ENCODE measurements at places on chromosomes 6 and 20.

DNA sequence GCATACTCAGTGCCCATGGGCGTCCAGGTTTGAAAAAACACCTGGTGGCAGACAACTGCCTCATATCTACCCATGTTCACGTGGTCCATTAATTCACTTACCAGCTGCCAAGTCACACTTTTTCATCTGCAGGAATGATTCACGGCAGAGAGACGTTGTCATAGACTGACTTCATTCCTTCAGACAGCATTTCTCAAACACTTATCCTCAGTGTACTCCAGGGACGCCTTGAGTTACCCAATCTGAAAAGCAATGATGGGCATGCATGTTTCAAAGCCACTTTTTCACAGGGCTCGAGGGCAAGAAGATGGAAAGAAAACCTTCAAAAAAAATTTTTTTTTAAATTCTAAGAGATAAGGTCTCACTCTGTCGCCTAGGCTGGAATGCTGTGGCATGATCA, 6.0 kb downstream of the MMP24OS start:
- peak; percentile 75 for DNase-seq

DNA sequence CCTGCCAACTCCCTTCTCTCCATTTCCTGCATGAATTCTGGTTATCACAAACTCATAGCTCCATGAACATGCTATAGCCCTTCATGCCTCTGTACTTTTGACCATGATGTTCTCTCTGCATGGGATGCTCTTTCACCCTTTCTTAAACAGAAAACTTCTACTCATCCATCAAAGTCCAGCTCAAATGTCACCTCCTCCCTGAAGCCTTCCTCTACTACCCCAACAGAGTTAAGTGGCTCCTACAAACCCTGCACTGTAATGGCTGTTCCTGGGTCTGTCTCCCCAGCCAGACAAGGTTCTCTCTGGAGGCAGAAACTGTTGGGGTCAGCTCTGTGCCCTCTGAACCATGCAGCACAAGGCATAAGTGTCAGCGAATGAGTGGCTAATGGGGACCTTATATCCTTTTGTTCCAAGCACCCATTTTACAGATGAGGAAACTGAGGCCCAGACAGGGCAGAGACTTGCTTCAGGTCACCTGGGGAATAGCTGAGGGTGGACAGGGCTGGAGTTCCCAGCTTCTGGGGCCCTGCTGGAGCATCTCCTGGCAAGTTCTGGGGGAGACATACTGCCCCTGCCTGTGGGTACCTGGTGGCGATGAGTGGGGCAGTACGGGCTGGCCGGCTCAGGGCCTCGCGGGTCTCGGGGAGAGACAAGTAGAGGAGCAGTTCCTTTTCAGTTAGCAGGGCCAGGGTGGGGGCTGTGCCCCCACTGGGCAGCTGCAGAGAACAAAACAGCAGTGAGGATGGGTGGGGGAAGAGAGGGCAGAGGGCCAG, 10.6 kb upstream of the CDK5RAP1 start:
- no peak for DNase-seq

GRCh38 chr6:109465772-109466171, 10.2 kb upstream of the MICAL1 start:
- DNase-seq: no peak

GRCh38 chr20:53940360-53940702, 130.1 kb downstream of the BCAS1 start:
- no peak for DNase-seq

GRCh38 chr6:118678866-118679265, 27.5 kb upstream of the CEP85L start:
- DNase-seq: no peak

DNA sequence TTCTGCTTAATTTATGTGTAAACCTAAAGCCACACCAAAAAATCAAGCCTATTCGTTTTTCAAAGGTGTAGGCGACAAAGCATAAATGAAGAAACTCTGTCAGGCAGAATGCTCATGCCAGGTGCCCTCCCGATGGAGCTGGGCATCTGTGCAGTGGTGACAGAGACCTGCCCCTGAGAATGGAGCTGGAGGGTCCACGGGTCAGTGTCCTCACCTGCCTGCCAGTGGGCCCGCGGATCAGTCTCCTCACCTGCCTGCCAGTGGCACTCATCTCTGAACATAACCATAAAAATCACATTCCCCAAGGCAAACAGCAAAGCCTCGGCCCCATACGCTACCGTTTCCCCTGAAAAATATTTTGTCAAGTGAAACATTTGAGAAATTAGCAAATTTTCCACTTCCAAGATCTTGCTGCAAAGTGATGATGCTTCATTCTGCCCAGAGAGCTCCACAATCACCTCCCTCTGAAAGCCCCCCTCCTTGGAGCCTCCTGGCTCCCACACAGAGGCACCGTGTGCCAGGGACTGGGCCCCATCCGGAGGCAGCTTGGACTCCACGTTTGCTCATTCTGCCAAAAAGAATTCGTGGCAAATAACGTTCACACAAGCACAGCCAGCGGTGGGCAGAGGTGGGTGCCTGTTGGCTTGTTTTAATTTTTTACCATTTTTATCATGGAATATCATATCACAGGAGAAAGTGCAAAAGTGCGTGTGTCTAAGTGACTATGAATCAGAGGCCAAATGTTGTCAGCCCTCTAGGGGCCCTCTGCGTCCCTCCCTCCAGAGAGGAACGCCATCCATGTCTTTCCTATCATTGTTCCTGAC, 88.8 kb downstream of the YTHDF1 start:
- DNase-seq: no peak

GRCh38 chr20:17797579-17797978, 97.8 kb downstream of the BANF2 start:
- no peak for DNase-seq

DNA sequence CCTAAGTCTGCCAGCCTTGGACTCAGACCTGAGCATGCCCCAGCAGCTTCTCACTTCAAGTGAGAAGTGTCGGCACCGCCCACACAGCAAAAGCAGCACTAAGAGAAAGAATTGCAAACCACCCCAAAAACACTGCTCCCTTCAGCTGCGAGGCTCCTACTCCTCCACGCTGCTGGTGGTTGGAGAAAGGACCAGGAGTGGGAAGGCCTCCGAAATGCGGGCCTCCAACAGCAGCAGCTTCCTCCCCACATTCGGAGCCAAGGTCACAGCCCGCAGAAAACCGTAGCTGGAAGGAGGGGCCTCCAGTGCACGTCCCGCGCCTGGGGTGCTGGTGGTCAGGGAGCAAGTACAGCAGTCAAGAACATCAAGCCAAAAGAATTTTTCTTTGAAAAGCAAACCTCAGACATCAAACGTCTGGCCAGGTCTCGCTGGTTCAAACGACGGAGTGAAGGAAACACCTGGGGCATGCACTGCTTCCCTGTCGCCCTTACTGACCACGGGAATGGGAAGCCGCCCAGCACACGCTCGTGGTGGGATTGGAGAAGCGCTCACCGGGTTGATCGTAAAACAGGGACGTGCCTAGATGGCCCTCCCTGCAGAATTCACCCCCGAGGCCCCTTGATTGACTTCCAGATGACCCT, 185.6 kb upstream of the CST7 start:
- no peak for DNase-seq

- no peak for DNase-seq
These were observed 43.8 kb downstream of the FUT9 start for GRCh38 chr6:96059586-96059985.

- DNase-seq: no peak
These were observed 17.4 kb upstream of the PBOV1 start for GRCh38 chr6:138235693-138236092.

DNA sequence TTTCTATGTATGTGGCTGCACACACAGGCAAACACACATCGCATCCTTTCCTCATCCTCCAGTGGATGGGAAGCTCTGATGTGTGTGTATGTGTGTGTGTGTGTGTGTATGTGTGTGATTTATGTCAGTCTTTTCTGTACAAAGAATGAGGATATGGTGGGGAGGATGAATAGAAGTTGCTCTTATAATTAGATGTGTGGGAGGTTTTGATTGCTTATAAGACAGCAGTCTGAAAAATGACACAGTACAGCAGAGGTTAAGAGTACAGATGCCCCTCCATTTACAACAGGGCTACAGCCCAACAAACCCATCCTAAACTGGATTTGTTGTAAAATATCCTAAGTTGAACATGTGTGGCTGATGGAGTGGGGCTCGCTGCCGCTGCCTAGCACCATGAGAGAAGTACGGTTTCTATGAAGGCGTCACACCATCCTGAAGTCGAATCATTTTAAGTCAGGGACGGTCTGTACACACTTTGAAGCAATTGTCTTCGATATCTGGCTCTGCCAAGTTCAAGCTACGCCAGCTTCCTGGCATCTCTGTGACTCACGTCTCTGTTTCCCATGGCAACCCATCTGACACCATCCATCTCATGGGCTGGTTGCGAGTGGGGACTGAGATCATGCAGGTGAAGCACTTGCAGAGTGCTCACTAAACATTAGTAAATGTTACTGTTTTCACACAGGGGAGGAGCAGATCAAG, 252.6 kb downstream of the MYLK4 start:
- DNase-seq: peak; percentile 25

DNA sequence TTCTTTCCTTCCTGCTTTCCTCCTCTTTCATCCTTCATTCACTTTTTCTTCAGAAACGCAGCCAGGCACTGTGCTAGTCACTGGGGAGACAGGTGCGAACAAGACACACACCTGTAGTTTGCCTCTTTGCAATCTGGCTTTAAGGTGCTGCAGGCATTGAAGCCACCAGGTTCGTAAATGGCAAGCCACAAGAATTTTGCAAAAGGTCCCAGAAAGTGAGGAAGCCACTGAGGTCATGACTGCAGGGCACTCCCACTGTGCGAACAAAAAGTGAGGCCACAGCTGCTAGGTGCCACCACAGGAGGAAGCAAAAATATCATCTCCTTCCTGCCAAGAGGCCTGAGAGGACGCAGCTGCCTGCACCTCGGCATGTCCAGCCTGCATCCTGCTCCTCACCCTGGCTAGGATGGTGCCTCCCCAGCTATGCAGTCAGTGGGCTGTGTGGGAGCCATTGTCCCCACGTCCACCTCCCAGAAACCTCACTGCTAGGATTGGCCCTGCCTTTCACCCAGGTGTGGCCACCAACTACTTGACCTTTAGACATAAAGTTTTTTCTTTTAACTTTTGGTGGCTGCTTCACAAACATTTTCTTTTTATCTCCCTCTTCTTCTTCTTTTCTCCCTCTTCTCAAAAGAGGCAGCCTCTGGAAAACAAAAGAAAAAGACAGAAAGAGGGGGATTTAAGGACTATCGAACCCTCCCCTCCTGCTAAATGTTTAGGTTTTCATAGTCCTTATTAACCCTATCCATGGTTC, 230.8 kb downstream of the BCAS1 start:
- DNase-seq: no peak

GRCh38 chr6:25971187-25971821, 8.7 kb downstream of the TRIM38 start:
- peak; percentile 93 for DNase-seq

GRCh38 chr6:33709605-33710295, 1.8 kb downstream of the UQCC2 start:
- no peak for DNase-seq

DNA sequence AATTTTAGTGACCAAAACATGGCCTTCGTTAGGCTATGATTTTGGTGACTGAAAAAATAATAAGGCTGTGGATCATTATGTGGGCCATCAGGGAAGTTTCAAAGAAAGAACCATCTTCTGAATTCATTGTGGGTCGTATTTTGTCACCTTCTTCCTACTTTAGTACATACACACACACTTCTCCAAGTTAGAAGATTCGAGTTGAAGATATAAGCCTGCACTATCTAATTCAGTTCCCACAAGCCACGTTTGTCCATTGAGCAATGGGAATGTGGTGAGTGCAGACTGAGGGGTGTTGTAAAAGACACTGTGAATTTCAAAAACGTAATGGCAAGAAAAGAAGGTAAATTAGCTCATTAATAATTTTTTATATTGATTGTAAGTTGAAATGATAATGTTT, 766.0 kb downstream of the KIF16B start:
- no peak for DNase-seq

GRCh38 chr6:108168501-108169463, 3.0 kb downstream of the NR2E1 start:
- peak; percentile 19 for DNase-seq

DNA sequence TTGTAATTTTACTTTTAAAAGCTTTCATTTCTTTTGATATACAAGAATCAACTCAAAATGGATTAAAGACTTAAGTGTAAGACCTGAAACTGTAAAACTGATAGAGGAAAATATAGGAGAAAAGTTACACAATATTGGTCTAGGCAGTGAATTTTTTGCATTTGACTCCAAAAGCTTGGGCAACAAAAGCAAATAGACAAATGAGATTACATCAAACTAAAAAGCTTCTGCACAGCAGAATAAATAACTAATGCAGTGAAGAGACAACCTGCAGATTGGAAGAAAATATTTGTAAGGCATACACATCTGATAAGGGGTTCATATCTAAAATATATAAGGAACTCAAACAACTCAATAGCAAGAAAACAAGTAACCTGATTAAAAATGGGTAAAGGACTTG, 3.0 kb downstream of the GABRR1 start:
- no peak for DNase-seq

GRCh38 chr6:7973584-7973983, 63.0 kb upstream of the TXNDC5 start:
- DNase-seq: no peak

GRCh38 chr6:136351518-136352110, 62.0 kb upstream of the BCLAF1 start:
- no peak for DNase-seq

DNA sequence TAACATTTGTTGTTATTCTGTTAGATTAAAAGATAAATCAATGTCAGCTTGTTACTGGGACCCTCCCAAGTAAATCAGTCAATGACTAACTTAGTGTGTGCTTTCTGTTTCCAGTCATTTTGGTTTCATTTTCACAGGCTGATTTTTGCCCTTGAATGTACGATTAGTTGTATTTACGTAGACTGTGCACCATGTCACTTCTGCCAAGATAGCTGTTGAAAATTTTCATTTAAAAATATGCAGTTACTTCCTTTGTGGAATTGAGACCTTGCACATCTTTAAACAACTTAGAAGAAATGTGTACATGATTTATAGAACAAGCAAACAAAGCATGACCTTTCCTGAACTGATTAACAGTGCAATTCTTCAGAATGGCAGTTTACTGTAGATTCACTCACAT, 944.8 kb upstream of the CITED2 start:
- peak; percentile 55 for DNase-seq

DNA sequence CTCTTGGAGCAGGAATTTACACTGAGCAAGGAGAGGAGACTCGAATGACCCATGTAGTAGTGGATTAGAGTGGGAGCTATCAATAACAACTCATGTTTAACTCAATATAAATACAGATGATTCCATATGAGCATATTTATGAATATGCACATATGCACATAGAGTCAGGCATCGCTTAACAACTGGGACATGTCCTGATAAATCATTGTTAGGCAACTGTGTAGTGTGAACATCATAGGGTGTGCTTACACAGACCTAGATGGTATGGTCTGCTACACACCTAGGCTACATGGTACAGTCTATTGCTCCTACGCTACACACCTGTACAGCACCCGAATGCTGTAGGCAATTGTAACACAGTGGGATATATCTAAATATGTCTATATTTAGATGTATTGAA, 75.9 kb upstream of the RALGAPA2 start:
- no peak for DNase-seq

DNA sequence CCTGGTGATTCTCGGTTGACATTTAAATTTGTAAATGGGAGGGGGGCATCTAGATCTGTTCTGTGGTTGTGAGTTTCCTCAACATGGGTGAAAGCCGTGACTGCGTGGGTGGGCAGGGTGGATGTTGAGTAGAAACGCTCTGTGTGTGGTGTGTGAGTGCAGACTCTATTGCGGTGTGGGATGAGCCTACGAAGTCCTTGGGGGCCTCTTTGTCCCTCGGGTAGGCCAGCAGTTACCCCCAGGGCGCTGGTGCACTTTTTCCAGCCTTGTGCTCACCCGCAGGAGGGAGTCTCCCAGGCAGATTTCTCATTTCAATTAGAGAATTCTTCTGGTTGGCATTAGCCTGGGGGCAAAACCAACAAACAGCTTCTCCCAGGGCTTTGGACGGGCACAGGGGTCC, 10.6 kb downstream of the TOX2 start:
- DNase-seq: no peak
